ENCODE measurements at places on chromosomes 7 and 10.

DNA sequence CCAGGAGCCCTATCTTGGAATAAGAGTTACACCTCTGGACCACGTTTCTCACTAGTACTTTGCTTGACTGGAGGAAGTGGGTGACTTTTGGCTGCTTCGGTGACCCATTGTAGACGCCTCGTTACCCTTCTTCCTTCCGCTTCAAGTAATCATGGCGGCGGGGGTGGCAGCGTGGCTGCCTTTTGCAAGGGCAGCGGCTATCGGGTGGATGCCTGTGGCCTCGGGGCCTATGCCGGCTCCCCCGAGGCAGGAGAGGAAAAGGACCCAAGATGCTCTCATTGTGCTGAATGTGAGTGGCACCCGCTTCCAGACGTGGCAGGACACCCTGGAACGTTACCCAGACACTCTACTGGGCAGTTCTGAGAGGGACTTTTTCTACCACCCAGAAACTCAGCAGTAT lies 1.5 kb downstream of the KCND2 start:
- DNase-seq: no peak

GRCh38 chr10:132488231-132488821 lies 49.3 kb upstream of the INPP5A start:
- no peak for DNase-seq

DNA sequence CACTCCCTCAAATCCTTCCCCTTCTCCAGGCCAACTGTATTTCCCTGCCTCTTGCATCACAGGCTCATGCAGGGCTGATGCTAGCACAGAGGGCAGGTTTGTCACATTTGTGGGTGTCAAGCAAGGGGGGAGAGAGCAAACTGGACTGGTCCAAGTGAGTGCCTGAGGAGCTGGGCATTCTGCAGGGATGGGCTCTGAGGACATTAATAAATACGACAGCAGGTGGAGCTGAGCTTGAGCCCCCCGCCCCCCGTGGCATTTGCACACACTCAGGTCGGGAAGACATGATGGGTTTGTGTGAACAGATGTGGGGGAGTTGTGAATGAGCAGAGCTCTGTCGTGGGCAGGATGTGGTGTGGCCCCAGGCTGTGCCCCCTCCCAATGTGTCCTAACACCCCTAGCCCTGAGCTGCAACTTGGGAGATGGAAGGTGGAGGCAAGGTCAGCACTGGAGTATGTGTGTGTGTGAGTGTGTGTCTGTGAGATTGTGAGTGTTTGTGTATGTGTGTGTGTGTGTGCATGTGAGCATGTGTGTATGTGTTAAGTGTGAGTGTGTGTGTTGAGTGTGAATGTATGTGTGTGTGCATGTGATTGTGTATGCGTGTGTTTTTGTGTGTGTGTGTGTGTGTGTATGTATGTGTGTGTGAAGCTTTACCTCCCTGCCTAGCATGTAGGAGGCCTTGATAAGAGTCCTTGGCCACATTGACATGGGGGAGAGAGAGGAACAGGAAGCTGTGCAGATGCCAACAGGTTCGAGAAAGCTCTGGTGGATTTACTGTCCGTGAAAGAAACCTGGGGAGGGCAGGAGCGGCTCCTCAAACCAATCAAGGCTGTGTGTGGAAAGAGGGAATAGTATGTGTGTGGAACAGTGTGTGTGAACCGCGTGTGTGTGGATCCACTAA lies 9.1 kb downstream of the RASSF4 start:
- no peak for DNase-seq

DNA sequence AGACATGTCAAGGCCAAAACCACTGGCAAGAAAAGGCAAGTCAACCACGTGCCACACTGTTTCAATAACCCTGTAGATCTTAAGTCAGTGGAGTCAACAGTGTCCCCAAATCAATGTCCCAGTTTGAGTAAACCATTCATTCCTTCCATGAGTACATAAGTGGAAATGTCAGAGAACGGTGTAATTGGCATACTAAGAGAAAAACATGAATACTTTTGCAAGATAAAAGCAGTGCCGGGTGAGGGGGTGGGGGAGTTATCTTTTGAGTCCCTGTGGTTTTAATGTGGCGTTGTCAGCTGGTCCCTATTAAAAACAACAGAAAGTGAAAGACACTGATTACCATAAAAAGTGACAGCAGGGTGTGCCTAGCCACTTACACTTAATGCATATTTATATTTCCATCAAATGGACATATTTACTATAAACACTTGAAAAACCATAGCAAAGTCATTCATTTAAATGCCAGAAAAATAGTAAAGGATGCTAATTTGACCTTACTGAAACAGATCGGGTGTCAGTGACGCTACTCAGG lies 37.8 kb downstream of the RSU1 start:
- DNase-seq: no peak

GRCh38 chr10:78623578-78624215 lies 445.1 kb upstream of the ZMIZ1 start:
- DNase-seq: no peak

DNA sequence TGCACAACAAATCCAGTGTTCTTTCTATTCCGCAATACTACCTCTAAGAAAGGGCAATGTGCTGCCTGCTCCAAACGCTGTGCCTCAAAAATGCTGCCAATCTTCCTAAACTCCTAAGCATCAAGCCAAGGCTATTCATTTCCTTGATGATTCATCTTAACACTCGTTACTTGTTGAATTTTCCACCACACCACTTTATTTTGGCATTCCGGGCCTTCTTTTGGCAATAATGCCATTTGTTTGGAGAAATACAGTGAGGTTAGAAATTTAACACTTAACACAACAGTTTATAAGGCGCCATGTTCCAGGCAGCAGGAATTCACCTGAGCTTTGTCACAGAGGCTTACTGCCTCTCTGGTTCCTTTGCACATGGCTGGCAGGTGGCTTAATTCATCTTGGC lies 82.6 kb upstream of the ABCB5 start:
- no peak for DNase-seq

DNA sequence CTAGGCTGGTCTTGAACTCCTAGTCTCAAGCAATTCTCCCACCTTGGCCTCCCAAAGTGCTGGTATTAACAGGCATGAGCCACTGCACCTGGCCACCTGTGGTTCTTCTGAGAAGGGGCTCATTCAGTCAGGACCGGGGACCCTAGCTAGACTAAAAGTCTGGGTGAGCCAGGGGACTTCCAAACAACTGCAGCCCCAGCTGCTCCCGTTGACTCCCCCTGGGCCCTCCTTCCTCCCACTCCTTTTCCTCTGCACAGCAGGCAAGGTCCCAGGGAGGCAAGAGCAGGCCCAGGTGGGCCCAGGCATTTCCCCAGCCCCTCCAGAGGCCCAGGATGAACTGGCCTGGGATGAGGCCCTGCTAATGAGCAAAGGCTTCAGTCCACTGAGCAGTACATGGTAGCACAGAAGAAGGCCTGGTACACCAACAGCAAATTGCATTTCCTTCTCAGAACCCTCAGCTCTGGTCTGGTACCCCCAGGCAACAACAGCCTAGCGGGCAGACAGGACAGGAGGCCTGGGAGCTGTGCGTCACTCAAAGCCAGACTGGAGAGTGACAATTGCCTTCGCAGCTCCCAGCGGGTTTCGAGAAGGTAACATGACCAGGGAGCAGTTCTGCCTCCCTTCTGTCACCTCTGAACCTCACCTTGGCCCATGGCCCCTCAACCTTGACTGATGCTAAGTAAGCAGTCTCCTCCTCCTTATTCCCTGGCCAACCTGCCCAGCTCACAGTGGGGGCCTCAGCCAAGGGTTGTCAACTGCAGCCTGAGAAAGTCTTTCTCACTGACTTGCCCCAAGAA lies 30.7 kb upstream of the HSPA12A start:
- DNase-seq: no peak

DNA sequence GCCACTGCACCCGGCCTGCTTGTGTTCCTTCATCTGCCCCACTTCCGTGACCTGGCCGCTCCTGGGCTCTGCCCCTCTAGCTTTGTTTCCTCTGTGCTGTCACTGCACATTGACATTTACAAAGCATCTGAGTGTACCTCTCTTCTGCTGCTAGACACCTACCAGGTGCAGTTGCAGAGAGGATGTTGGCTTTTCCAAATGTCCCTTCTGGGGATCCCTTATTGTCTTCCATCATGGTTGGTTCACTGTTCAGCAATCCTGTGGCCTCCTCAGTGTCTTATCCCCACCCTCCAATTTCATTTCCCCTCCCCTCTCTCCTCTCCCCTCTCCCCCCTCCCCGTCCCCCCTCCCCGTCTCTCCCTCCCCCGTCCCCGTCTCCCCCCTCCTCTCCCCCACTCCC lies 13.8 kb downstream of the VWA2 start:
- no peak for DNase-seq

- DNase-seq: no peak
Measured at GRCh38 chr7:55044371-55044717, 25.5 kb downstream of the EGFR start.

GRCh38 chr7:41752615-41753014 lies 49.7 kb upstream of the INHBA start:
- no peak for DNase-seq

DNA sequence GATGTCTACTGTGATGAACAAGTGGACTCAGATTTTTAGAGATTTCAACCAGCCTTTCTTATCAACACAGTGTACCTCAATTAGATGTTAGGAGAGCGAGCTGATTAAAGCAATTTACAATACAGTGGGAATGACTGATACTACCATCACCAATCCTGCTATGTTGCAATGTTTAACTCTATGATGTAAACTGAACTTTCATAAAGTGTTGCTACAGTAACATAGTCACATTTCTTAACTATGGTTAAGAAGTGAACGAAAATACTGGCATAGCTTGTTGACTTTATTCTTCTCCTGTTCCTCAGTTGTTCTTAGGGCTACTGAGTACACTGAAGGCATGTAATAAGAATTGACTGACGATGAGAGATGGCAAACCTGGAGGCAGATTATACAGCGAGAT lies 139.8 kb downstream of the MYOF start:
- DNase-seq: no peak

- DNase-seq: no peak
Measured at GRCh38 chr10:80324086-80324485, 32.5 kb downstream of the DYDC1 start.

Data from iPS DF 19.7 (cell line).